ENCODE measurements at places on chromosomes 7 and 10.

GRCh38 chr10:1048349-1048731 is 579 bp downstream of the IDI1 start:
- DNase-seq: no peak

DNA sequence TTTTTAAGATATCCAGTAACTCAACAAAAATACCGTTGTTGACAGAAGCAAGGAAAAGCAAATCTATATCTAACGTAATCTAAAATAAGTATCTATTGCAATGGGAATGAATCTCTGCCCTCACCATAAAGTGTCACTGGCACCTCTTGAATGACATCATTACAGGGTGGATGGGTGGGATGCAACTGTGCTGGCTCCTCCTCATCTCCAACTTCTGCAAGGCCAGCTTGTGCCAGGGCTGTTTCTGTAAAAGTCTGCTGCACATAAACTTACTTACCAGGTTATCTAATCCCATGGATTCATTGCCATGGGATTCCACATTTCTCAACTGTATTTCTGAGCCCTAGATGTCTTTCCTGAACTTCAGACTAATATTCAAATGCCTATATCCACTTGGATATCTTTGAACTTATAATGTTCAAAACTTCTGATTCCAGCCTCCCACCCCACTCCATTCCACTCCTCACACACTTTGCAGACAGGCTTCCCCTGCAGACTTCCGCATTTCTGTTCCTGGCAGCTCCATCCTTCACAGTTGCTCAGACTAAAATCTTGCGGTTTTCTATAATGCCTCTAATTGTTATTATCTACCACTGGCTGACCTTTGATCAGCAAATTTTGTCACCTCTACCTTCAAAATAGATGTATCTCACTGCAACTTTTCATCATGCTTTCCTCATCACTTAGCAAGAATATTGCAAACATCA is 10.7 kb downstream of the FGL2 start:
- DNase-seq: no peak

- DNase-seq: no peak
Observed at GRCh38 chr10:68132391-68132790, 23.1 kb downstream of the MYPN start.

- DNase-seq: no peak
Observed at GRCh38 chr10:42111076-42111475, 527.3 kb downstream of the ZNF33B start.

GRCh38 chr10:13037832-13038231 is 36.3 kb upstream of the CCDC3 start:
- DNase-seq: no peak

DNA sequence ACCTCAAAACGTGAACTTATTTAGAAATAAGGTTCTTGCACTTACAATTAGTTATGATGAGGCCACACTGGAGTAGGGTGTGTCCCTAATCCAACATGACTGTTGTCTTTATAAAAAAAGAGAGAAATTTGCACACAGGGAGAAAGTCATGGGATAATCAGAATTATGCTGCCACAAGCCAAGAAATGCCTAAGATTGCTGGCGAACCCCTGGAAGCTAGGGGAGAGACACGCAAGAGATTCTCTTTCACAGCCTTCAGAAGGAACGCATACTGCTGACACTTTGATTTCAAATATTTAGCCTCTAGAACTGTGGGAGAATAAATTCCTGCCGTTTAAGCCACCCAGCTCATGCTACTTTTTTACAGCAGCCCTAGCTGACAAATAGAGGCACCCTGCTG is 138.3 kb downstream of the CCDC71L start:
- DNase-seq: no peak

- DNase-seq: no peak
Observed at GRCh38 chr7:15087771-15088170, 185.2 kb upstream of the DGKB start.

GRCh38 chr10:16699435-16700057 is 117.7 kb downstream of the RSU1 start:
- no peak for DNase-seq

DNA sequence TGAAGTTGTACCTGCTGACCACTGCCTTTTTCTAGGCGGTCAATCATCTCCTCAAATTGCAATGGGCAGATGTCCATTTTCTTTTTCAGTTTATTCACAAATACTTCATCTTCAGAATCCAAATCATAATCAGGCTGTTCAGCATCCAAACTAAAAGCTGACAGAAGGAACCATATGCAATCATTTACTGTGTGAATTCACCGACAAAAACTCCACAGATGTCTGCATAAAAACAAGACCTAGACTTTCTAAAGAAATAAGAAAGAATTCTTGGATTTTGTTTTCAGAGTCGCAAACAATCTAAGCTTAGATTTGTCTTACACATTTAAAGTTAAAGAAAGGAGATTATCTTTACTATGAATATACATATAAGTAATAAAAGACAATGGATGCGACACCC is 53.4 kb downstream of the EPC1 start:
- DNase-seq: no peak

DNA sequence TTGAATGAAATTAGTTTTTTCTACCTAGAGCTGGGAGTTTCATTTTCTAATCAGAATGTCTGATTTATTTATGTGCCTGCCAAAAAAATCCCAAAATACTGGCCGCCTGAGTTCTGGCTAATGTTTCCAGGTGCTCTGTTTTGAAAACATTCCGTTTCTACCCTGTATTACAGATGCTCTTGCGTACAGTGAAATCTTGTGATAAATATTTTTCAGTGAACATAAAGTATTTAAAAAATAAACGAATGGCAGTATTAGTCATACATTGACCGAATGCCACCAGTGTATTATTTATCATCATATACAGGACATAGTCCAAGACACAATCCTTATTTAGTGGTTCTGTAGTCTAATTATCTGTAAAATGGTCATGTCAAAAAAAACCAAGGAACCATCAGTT is 102.8 kb downstream of the KAT6B start:
- peak; percentile 23 for DNase-seq

GRCh38 chr7:33503014-33503413 is 373.6 kb downstream of the BBS9 start:
- DNase-seq: no peak

DNA sequence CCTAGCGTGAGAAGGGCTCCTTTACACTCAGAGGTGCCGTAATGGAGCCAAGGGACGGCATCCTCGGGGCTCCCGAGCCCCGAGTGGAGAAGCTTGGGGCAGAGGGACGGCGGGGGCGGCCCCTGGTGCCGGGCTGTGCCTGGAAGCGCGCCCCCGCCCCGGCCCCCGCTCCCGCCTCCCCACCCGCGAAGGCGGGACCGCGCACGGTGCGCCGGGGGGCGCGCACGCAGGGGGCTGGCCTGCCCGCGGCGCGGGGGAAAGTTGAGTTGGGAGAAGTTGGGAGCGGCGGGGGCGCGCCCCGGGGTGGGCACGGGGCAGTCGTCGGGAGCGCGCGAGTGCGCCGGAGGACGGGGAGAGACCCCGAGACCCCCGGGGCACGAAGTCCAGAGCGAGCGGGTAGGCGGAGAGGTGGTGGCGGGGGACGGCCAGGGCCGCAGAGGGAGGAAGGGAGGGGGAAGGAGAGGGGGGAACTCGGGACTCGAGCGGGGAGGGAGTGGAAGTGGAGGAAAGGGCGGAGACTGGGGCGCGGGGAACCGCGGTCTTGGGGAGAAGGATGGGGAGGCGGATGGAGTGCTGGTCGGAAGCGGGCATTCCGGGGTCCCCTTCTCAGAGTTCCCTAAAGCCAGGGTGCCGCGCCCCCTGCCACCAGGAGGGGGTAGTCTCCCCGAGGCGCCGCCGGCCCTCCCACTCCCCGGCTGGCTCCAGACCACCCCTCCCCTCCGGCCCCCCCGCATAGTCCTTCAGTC is at the start of gene SLC4A2:
SLC4A2 (plus strand) TSS at position 223 of the 746 bp plus-strand sequence. CDS start 2,399 bp downstream, outside the sequence.
- DNase-seq: peak; percentile 69

- DNase-seq: no peak
Observed at GRCh38 chr10:117457071-117457810, 82.0 kb upstream of the PDZD8 start.

DNA sequence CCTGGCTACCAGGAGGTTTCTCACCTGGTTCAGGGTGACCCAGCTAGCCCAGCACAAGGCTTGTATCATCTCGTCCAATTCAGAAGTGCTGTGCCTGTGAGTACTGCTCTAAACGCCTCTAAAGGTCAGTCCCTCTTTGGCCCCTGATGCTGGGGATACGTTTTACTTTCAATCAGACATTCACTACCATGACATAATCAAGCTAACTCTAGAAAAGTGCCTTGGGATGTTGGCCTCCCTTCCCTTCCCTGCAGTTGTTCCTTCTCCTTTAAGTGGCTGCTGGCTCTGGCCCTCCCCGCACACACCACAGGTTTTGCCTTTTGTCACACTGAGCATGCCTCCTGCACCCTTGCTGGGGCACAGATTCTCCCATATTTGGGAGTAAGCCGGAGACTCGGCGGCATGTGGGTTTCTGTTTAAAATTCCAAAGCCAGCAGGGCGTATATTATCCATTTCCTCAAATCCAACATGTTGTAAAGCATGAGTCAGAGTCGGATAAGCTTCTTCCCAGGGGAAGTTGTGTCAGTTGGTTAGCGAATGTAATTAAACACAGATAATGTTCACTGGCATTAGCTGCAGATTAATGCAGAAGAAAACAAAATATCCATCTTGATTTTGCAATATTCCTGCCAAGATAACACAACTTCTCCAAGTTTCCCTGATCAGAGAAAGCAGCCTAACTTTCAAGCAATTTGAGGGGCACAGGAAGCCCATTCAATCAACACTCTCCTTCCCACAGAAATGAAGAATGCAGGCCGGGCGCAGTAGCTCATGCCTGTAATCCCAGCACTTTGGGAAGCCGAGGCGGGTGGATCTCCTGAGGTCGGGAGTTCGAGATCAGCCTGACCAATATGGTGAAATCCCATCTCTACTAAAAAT is 31.8 kb upstream of the VCL start:
- peak; percentile 99 for DNase-seq

DNA sequence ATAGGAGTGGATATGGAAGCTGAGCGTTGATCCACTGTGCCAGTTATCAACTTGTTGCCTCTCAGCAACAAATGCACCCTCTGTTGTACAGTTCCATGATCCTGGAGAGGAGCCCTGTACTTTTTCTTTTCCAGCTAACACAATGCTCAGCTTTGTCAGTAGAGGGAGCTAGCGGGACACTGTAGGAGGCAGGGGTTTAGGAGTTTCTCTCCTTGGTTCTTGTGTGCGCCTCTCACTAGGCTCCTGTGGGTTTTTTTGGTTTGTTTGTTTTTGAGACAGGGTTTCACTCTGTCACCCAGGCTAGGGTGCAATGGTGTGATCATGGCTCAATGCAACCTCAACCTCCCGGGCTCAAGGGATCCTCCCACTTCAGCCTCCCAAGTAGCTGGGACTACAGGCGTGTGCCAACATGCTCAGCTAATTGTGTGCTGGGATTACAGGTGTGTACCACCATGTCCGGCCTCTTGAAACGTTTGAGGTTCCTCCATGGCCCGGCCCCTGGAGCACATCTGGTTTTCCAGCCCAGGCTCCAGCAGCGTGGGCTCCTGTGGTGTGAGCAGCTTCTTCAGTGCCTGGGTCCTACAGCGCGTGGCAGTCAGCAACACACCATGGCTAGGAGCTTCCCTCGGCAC is 12.0 kb upstream of the MARVELD1 start:
- peak; percentile 69 for DNase-seq

DNA sequence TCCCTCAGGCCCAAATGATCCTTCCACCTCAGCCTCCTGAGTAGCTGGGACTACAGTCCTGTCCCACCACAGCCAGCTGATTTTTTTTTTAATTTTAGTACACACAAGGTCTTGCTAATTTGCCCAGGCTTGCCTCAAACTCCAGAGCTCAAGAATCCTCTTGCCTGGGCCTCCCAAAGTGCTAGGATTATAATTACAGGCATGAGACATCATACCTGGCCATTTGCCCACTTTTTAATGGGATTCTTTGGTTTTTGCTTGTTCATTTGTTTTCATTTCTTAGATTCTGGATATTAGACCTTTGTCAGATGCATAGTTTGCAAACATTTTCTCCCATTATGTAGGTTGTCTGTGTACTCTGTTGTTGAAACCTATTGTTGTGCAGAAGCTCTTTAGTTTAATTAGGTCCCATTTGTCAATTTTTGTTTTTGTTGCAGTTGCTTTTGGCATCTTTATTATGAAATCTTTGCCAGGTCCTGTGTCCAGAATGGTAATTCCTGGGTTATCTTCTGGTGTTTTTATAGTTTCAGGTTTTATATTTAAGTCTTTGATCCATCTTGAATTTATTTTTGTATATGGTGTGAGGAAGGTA is 95.2 kb downstream of the GLCCI1 start:
- peak; percentile 39 for DNase-seq

DNA sequence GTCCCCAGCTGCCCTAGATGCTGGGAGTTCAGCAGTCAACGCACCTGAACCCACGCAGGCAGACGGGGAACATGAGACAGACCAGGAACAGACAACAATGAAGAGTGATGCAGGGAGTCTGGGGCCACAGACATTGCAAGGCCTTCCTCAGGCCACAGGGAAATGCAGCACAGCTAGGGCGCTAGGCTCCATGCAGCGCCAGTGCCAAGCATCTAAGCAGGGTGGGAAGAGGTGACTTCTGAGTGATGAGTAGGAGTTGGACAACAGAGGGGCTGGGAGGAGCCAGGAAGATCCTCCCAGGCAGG is 7.7 kb upstream of the RET start:
- DNase-seq: no peak

- no peak for DNase-seq
Observed at GRCh38 chr7:107914831-107915230, 23.8 kb downstream of the DLD start.

DNA sequence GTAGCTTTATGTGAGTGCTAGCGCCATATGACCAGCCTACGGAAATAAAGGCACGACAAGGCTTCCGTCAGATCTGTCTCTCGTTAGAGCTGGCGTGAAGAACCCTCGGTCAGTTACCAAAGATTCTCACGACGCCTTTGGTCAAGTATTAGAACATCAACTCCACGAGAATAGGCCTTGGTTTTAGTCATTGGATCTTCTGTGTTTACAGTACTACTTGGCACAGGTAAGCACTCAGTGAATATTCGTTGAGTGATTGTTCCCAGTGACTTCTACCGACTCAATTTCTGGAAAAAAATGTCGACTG is 316 bp downstream of the RBM48 start:
- DNase-seq: no peak

GRCh38 chr10:114100848-114101741 is 57.4 kb downstream of the ADRB1 start:
- DNase-seq: peak; percentile 40

GRCh38 chr7:145360511-145361100 is 524.8 kb upstream of the TPK1 start:
- no peak for DNase-seq

DNA sequence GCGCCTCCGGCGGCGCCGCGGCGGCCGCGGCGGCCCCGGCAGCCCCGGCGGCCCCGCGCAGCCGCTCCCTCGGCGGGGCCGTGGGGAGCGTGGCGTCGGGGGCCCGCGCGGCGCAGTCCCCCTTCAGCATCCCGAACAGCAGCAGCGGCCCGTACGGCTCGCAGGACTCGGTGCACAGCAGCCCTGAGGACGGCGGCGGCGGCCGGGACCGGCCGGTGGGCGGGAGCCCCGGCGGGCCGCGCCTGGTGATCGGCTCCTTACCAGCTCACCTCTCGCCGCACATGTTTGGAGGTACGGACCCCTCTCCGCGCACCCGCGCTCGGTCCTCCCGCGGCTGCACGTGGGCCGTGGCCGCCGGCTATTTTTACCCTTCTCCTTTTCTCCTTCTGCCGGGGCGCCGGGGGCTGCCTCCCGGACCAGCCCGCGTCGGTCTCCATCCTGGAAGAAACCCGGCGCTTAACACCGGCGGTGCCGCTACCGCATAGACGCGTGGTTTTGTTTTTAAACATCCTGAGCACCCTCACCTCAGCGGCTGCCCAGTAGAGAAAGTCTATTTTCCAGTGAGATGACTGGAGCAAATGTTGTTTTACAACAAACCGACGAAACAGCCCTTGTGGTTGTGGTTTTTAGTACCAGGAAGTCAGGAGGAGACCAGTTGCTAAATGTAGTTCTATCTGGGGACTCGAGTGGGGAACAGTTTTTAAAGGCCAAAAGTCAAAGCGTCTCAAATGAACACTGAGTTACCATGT is 1.3 kb downstream of the ZNRF2 start:
- DNase-seq: peak; percentile 60
